CD4-positive, alpha-beta T cell treated with Interleukin-1 beta for 1 hour (primary cell): ENCODE measurements at places on chromosomes 7 and 10.

GRCh38 chr7:54161621-54162020 is 380.6 kb upstream of the VSTM2A start:
- no peak for DNase-seq

DNA sequence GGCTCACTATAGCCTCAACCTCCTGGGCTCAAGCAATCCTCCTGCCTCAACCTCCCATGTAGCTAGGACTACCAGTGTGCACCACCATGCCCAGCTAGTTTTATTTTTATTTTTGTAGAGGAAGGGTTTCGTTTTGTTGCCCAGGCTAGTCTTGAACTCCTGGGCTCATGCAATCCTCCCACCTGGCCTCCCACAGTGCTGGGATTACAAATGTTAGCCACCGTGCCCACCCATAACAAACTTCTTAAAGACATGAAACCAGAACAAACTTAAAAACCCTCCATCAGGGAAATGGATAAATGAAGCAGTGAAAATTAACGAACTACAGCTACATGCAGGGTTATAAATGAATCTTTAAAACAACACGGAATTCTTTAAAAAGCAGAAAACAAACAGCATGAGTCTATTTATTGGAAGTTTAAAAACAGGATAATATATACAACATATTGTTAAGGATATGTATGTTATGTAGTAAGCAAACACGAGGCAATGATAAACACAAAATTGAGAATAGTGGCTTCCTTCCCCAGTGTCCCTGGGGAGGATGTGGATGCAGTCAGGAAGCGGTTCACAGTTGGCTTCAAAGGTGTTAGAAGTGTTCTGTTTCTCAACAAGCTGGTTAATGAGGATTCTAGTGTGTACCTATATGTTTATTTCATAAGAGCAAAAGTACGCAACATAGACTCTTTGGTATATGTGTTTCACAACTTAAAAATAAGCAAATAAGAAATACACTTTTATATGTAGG is 128.2 kb upstream of the IMMP2L start:
- DNase-seq = no peak

DNA sequence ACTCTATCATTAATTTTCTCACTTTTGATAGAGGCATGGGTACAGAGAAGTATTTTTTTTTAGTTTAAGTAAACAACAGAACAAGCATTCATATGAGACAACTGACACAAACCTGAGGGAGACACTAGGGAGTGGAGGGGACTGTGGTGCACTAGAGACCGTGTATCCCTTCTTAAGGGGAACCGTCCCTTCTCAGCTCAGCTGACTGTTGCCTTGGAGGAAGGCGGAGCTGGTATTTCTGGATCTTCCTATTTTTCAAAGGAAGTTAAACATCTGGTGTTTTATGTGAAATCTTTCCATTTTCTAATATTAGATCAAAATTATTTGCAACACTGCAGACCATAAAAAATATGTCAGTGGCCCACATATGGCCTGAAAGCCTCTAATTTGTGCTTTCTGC is 113.6 kb upstream of the MACROH2A2 start:
- no peak for DNase-seq

DNA sequence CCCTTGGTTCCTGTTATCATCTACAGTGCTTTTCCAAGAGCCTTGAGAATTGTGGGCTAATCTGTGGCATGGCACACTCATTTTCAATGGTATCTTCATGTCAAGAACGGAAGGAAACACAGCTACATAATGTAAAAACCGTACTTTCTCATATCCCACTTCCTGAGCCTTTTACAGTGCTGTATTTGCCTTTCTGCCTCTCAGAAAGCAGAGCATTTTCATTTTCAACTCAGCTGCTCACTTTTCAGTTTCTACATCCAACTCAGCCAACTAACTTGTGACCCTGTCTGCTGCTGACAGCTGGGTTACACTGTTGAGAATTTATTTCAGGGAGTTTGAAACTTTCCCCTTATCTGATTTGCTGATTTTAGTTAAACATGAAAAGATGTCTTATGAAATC is 875.8 kb upstream of the KCND2 start:
- no peak for DNase-seq

DNA sequence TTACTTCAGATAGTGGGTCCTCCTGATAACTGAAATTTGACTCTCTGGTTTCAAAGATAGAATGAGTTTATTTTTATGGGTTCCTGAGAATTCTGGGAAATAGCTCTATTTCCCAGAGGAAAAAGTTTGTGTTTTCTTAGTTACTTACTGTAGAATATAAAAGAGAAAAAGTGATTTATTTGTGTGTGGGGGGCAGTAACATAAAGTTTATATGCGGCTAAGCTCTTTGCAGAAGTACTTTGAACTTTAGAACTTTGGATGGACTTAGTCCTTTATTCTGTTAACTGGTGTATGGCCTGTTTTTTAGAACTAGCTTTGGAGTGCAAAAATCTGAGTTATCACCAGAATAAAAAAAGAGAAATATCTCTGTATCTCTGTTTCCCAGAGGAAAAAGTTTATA is 157.1 kb downstream of the BBS9 start:
- no peak for DNase-seq

- no peak for DNase-seq
Observed at GRCh38 chr10:87775766-87776165, 42.3 kb downstream of the ATAD1 start.
